ENCODE measurements at places on chromosomes 7 and 10. TPM values are rescaled to one million over a fixed set of nuclear protein-coding genes. Genes with fewer than 3 reads are reported as not detected.
A peak's percentile ranks its signal among the peaks of the same experiment; 100 is the strongest.

GRCh38 chr7:127158659-127159058 lies 94.1 kb downstream of the GRM8 start:
- no peak for DNase-seq

- no peak for DNase-seq
Measured at GRCh38 chr10:20108021-20108420, 291.8 kb downstream of the PLXDC2 start.

DNA sequence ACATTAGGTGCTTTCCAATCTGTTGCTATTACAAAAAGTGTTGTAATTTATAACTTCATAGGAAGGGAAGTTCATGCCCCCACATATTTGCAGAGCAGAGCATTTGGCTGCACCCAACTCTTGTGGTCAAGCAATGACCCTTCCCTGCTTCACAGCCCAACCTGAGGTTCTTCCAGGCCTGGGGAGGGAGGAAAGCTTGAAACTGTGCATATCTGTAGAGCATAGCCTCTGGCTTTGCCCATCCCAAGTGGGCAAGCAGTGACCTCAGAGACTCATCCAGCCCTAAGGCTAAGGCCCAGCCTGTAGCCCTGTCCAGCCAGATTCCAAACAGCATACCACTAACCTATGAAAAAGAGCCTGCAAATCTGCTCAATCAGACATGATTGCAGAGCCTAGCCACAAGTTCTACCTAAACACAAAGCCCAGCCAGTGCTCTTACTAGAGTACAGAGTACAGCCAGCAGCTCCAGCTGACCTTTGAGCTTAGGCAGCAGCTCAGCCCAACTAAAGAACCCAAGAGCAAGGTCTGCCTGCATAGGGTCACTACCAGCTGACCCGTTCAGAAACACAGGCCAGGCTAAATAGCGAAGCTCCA lies 14.4 kb upstream of the GSTK1 start:
- no peak for DNase-seq

DNA sequence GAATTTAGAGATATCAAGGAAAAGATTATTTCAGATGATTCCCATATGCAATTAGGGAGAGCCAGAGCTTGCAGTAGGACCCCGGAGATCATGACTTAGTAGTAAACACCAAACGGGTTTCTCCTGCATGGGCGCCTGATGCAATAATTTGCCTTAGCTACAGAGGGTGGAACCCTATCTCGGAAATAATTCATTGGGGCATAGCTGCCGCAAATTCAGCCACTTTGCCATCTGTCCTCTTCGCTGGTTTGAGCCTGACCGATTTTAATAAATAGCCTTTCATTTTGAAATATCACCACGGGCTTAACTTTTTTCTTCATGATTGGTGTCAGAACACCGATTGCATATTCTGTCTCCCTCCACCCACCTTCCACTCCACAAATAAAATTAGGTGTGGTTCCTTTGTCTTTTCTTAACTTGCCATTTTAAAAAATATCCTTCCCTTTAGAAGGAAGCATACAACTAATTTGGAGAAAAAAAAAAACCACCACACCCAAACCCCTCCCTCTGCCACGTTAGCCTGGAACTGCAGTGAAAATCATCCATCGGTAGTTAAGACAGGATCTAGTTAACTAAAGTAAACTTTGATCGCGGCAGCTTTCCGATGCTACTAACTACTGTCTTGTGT lies 1.4 kb downstream of the GARS1 start:
- peak; percentile 30 for DNase-seq

DNA sequence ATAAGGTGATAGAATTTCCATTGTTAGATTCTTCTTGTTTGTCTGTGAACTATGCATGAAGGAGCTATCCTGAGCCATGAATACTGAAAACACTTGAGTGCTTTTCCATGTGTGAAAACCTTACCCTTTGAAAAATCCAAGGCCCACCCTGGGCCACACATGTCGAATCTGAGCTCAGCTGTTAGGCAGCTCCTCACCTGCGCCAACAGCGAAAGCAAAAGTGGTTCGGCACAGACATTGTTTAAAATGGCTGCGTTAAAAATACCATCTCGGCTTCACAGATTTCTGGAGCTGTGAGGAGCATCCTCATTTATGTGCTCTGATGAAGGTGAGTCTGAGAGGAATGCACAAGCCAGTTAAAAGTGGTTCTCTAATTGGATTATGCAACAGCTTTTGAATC lies 137.7 kb downstream of the NEUROD6 start:
- no peak for DNase-seq

DNA sequence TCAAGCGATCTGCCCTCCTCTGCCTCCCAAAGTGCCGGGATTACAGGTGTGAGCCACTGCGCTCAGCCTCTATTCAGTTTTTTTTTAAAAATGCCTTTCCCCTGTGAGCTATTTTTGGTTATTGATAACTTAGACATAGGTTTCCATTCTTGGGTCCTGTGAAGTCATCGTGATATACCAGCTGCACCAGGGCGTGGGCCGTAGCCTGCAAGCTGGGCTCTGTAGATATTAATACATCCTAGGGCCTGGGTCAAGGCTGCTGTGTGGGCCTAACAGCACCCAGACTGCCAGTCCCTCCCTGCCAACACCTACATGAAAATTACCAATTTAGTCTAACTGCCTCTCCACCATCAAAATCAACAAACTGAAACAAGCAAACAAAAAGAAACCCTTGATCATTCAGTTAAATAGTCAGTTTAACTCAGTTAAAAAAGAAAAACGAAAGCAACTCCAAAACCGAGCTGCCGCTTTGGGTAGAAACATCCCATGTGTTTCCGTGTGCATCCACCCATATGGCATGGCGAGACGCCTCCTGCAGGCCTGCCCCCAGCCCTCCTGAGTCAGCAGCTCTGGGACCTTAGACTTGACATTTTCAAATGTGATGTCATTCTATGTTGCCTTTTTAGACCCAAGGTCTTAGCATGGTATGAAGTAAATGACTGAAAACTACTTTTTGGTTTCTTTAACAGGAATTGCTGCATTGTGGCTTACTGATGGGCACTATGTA lies 330.2 kb downstream of the GLRX3 start:
- no peak for DNase-seq

DNA sequence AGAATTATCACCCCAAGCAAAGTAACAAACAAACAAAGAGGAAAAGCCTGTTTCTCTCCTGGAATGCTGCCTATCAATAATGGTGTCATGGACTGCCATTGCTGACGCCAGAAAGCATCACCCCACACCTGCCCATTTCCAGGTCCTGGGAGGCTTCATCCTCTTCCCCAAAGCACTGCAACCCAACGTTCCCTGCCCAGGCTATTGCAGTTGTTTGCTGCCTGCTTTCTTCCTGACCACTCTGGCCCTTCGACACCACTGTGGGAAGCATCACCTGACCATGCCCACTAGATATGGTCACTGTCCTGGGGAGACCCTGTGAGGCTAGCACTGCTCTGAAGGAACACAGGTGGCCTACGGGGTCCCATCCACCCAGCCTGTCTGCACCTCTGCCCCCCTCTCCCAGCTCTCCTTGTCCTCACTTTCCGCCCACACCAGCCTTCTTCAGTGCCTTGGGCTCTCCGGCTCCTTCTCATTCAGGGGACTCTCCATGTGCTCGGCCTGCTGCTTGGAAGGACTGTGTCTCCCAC lies 439.6 kb downstream of the GLRX3 start:
- DNase-seq, result no peak

DNA sequence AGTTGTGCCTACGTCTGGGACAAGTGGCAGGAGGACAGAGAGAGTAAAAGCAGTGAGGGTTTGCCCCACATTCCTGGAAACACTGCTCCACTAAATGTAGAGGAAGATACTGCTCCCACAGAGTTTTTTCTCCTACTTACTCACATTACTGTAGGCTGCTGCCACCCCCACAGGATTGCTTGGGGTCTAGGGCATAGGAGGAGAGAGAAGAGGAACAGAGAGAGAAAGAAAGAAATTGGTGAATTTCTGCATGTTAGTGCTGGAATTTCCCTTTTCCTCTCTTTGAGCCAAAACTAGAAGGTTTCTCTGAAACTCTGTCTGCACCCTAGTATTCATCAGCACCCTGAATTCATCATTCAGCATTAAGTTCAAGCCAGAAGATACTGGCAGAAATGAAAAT lies 397.9 kb downstream of the INHBA start:
- DNase-seq, result no peak

GRCh38 chr10:77799352-77799751 lies 127.2 kb downstream of the DLG5 start:
- DNase-seq, result no peak

- DNase-seq, result no peak
Measured at GRCh38 chr7:34806831-34807230, 148.8 kb downstream of the NPSR1 start.

- DNase-seq, result no peak
Measured at GRCh38 chr10:22476601-22477321, 131.5 kb downstream of the SPAG6 start.

DNA sequence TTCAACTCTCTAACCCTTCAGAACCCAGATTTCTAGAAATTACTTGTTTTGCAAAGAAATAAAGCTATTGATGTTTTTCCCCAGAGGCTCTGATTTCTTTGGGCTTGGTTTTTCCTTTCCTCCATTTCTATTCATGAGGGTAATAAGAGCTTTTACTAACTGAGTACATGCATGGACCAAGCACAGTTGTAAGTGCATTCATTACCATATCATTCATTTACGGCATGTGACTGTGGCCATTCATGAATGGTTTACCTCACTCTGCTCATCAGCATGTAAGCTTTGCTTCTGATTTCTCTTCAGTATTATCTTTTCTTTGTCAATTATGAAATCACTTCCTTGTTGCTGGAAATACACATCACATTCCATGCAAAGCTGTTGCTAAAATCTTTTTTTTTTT lies 42.4 kb downstream of the LAMB4 start:
- DNase-seq, result no peak

DNA sequence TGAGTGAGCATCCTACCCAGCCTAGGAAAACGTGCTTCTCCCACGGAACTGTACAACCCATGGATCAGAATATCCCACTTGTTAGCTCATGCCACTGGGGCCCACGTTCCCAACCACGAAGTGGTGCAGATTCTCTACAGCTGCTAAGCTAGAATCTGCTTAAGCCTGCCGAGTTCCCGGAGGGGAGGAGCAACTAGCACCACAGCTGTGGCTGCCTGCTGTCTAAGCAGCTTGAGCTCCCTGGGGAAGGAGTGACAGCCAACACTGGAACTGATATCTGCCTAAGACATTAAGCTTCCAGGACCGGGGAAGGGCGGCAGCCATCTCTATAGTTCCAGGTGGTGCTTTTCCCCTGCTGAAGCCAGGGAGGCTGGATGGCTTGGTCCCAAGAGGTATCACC lies 334.7 kb upstream of the CHRM2 start:
- DNase-seq, result no peak

DNA sequence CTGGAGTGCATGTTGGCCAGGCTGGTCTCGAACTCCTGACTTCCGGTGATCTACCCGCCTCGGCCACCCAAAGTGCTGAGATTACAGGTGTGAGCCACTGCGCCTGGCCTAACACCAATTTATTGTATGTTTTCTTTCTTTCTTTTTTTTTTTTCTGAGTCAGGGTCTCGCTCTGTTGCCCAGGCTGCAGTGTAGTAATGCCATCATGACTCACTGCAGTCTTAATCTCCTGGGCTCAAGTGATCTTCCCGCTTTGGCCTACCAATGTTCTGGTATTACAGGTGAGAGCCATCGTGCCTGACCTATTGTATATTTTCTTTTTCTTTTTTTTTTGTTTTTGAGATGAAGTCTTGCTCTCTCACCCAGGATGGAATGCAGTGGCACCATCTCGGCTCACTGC lies 33.8 kb upstream of the UBE2H start:
- no peak for DNase-seq

GRCh38 chr10:116151076-116151475 lies 121.9 kb downstream of the GFRA1 start:
- DNase-seq, result no peak

DNA sequence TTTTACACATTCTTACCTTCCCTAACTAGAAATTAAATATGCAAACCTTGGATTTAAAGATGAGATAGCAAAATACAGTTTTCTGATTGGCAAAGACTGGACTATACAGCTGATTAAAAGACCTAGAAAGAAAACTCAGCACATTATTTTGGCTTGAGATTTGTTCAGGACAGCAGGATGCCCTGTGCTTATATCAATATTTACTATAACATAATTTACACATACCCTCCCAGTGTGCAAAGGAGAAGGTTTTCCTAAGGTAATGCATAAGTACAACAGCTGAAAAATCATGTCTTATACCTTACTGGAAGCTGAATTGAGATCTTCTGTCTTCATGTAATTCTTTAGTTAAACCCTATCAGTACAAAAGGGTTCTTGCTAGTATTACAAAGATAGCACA lies 458.6 kb downstream of the PARD3 start:
- no peak for DNase-seq

DNA sequence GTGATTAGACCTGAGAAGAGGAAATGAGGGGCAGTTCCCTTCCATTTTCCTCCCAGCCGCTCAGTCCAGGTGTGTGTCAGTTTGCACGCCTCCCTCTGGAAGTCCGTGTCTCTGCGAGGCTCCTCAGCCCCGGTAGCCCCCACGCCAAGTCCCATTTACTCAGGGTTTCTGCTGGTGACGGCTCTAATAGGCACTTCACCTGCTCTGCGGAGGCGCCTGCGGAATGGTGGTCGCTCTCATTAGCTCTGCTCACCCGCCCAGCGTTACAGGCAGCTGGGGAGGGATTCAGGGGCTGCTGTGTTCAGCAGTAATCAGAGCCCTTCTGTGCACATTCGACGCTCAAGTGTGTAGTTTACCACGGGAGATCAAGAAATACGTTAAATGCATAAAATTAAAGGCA lies 179.9 kb downstream of the MGMT start:
- DNase-seq, result no peak

- DNase-seq, result no peak
Measured at GRCh38 chr7:121078701-121079227, 90.3 kb downstream of the CPED1 start.

- DNase-seq, result no peak
Measured at GRCh38 chr10:3559527-3559926, 225.5 kb downstream of the KLF6 start.

DNA sequence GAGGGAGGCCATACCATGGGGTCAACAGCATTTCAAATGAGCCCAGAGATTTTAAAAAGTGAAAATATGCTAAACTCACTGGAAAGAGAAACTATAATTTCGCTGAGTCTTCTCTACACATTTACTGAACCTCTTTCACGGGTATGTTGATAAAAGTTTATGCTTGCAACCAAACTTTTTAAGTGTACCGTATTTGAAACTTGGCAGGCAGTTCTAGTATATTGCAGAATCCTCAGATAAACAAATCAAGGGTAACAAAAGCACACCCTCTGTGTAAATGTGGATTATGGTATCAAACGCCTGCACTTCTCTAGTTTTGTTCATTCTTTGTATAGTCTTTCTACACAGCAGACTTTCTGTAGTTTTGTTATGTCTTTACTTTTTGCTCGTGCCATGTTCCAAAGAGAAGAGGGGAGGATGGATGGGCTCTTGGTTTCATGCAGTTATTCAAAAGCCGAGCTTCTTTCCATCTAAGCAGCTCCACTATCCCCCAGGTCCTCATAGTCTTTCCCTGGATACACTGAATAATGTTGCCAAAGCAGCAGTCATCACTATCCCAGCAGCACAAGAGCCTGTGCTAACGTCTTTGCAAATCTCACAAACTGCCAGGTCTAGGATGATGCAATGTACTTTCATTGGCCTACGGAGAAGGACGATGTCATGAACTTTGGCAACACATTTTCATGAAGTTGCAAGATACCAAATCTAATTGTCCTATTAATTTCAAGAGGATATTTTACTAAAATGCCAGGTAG lies 131.2 kb downstream of the MPP7 start:
- DNase-seq, result no peak

The RTKN2 gene
- polyA plus RNA-seq, result 1.8 TPM

The GNAI1 gene
- 46.3 TPM for polyA plus RNA-seq

The PAPSS2 gene
- 32.9 TPM for polyA plus RNA-seq

The SYPL1 gene
- 93.2 TPM for polyA plus RNA-seq

The BICC1 gene
- polyA plus RNA-seq, result 57.7 TPM

The VPS26A gene
- polyA plus RNA-seq, result 62.5 TPM

The WASHC2C gene
- polyA plus RNA-seq, result 19.8 TPM

The GRID2IP gene
- polyA plus RNA-seq, result 0.03 TPM

The NAT16 gene
- polyA plus RNA-seq, result 0.12 TPM

The TSPAN13 gene
- polyA plus RNA-seq, result 8.4 TPM
